Glutamatergic neuron (in vitro differentiated cells): ENCODE measurements at places on chromosomes 16 and 17.

DNA sequence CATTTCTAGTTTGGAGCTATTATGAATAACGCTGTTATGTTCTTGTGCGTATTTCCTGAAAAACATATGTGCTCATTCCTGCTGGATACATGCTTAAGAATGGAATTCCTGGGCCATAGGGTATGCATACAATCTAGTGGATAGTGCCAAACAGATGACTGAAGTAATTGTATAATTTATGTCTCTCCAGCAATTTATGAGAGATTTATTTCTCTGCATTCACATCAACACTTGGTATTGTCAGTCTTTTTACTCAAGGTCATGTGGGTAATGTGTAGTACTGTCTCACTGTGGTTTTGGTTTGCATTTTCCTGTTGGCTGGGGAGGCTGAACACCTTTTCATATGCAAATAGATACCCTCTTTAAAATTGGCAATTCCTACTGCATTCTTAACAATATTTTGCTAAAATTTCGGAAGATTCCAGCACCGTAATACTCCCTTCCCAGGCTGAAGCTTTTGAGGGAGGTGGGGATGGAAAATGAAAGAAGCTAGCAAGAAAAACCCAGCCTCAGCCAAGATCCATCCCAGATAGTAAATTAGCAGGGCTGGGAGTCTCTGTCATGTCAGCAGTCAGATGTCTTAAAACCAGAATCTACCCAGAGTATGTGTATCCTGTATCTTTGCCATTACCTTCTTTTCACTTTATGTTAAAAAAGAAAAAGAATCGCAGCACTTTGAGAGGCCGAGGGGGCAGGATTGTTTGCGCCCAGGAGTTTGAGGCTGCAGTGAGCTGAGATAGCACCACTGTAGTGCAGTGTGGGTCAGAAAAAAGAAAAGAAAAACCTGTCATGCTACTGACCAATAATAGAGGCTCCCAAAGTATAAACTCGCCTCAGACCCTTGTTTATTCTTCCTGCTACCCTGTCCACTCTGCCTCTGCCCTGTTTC is 204.9 kb downstream of the LGALS9B start:
- no peak for DNase-seq

GRCh38 chr16:69469807-69470561 is 45.6 kb downstream of the CYB5B start:
- no peak for DNase-seq

GRCh38 chr17:77875881-77876509 is 82.5 kb upstream of the TNRC6C start:
- no peak for DNase-seq

- no peak for DNase-seq
Observed at GRCh38 chr17:6098050-6098822, 28.1 kb downstream of the WSCD1 start.

- DNase-seq: peak; percentile 88
Observed at GRCh38 chr17:7436556-7437368, 1.5 kb downstream of the TMEM102 start.

- no peak for DNase-seq
Observed at GRCh38 chr17:7480089-7480384, 606 bp upstream of the ZBTB4 start.

- no peak for DNase-seq
Observed at GRCh38 chr16:19636436-19637267, 81.1 kb downstream of the VPS35L start.

DNA sequence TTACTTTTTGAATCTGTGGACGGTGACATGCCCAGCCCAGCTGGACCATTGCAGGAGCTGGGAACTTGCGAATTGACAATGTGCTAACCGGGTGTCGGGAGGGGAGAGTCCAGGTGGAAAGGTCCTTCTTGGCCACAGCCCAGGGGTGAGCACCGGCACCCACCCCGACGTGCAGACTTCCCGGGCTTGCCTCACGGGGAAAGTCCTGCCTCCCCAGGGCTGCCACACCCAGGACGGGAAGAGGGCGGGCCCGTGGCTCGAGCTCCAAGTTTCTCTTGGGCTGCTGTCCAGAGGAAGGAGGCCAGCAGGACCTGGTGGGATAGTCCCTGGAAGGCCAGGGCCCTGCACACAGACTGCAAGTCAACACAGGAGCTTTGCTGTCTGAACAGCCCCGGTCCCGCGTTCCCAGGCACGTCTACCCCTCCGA is 17.7 kb downstream of the CARD14 start:
- DNase-seq: no peak

- no peak for DNase-seq
Observed at GRCh38 chr16:85653290-85653891, 35.4 kb downstream of the GINS2 start.

- DNase-seq: no peak
Observed at GRCh38 chr16:17235147-17235815, 235.5 kb downstream of the XYLT1 start.

DNA sequence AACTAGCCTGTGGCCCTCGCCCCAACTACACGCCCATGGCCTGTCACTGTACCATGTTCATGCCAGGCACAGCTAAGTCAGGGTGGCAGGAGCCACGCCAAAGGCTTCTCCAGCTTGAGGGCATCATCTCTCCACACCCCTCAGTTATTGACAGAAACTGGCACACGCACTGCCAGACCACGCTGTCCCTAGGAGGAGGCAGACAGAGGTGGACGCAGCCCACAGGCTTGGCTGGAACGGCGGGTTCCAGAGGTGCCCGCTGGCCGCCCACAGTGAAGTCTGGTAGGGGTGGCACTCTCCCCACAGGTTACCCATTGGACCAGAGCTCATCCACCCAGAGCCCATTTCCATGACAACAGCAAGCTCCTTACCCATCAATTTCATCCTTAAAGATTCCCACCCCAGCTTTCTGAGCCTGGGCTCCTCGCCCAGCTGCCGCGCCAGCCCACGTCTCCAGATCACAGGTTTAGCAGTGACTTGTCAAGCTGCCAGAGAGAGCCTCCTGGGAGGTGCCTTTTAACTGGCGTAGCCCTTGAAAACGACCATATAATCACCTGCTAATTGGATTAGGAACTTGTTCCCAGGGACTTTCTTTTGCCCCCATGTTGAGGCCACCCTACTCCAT is 27.9 kb downstream of the RPRML start:
- no peak for DNase-seq

DNA sequence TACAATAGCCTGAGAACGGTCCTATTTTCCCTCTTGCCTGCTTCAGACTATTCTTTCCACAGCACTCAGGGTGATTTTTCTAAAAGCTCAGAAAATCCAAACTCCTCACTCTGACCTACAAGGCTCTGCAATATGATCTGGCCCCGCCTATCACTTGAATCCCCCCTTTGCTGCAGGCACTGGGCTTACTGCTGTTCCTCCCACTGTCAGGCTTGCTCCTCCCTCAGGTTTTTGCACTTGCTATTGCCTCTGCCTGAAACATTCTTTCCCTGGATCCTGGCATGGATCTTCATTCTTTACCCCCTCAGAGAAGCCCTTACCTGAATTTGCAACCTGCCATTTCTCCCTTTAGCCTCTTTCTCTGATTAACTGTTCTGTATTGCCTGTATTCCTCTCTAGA is 52.3 kb downstream of the RPGRIP1L start:
- no peak for DNase-seq

DNA sequence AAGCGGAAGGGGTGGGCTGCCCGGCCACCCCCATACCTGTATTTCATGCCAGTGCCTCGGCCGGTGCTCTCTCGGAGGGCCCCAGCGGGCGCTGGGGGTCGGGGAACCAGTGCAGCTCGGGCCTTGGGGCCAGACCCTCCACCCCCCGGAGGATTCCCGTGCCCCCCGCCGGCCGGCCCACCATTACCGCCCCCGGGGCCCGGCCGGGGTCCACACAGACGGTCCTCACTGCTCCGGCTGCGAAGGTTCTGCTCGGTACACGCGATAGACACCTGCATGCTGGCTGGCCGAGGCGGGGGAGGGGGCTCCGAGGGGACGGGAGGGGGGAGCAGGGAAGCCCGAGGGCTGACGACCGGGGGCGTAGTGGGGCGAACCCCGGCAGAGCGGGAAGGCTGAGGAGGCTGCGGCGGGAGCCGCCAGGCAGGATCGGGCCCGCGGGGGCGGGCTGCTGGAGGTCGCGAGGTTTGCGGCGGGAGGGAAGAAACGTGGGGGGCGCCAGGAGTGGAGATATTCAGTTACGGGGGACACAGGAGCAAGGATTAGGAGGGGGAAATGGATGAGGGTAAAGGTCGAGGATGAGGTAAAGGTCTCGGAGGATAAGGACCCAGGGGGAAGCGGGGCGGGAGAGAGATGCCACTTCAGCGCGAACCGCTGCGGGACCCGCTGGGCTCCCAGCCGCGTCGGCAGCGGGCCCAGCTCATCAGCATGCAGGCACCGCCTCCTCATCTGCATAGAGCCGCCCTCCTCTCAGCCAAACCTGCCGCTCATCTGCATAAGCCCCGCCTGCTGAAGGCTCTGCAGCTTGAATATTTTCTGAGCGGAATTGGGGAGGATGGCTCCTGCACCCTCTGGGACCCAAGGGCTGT is at the start of gene KCNAB3:
TSS of gene KCNAB3 (minus strand) at position 699 of the 866 bp plus-strand sequence. CDS start at position 278, 421 bp downstream.
- DNase-seq: peak; percentile 81

GRCh38 chr17:77349976-77350830 is 209.4 kb downstream of the SEC14L1 start:
- DNase-seq: no peak

DNA sequence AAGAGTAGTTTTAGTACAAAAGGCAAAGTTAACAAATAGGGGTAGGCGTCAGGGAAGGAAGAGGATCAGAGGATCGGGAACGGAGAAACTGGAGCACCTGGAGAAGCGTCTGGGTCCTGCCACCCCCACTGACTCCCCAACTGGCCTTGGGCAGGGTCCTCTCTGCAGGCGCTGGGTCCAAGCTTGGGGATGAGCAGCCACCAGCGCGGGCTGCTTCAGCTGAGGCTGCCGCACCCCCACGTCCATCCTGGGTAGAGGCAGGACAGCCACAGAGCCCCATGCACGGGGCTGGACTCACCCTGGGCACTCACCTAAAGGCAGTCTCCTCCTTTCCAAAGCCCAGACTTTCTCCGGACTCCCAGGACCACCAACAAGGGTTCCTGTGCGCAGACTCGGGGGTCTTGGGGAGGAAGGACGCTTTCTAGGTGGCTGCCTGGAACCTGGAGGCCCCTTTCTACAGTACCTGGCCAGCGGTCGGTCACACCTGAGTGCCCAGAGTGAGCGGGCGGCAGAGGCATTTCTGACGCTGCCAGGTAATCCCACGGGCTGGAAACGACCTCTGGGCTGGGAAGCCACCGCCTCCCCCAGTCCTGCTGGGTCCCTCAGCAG is 1.1 kb downstream of the HS3ST6 start:
- no peak for DNase-seq

DNA sequence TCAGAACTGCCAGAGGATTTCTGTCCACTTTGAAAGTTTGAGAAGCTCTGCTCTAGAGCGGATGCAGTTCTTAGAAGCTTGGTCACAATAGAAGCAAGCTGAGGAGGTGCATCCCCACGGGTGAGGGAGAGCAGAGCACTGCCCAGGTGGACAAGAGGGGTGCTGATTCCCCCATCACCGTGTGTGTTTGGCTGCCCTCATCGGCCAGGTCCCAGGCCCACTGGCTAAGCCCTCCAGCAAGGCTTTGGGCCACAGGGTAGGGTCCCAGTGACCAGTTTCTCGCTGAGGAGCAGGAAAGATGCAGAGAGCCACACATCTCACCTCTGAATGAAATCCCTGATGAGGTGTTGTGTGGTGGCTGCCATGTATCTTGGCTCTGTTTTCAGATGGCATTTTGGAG is 26.9 kb downstream of the NMT1 start:
- DNase-seq: no peak

- DNase-seq: no peak
Observed at GRCh38 chr16:1280783-1281182, 24.9 kb downstream of the TPSD1 start.

DNA sequence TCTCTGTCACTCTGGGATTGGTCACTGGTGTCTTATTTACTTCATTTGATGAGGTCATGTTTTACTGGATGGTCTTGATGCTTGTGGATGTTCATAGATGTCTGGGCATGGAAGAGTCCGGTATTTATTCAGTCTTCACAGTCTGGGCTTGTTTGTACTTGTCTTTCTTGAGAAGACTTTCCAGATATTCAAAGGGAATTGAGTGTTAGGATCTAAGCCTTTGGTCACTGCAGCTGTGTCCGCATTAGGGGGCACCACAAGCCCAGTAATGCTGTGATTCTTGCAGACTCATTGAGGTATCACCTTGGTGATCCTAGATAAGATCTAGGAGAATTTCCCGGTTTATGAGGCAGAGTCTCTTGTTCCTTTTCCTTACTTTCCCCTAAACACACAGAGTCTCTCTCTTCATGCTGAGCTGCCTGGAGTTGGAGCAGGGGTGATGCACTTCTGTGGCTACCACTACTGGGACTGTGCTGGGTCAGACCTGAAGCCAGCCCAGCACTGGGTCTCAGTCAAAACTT is 214.7 kb downstream of the SPECC1 start:
- DNase-seq: no peak

DNA sequence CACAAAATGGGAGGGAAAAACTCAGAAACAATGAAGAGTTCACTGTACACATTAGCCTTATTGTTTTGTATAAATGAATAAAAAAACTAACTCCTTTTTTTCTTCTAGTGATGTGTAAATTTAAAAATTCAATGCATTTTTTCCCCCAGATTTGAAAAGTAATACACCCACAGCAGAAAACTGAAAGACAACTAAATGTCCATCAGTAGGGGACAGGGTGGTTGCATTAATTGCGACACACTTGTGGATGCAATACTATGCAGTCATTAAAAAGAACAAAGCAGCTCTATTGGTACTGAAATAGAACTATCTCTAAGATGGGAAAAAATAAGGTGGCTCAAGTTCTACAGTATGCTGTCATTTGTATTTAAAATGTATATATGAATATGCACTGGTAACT is 13.7 kb upstream of the WIPI1 start:
- no peak for DNase-seq

GRCh38 chr17:36598951-36599401 is 2.4 kb upstream of the MRM1 start:
- DNase-seq: no peak

GRCh38 chr16:72877374-72878028 is 170.4 kb downstream of the ZFHX3 start:
- DNase-seq: no peak

- no peak for DNase-seq
Observed at GRCh38 chr17:4199818-4200402, 56.9 kb downstream of the CYB5D2 start.

- DNase-seq: no peak
Observed at GRCh38 chr17:79931817-79932309, 92.6 kb upstream of the CBX4 start.

DNA sequence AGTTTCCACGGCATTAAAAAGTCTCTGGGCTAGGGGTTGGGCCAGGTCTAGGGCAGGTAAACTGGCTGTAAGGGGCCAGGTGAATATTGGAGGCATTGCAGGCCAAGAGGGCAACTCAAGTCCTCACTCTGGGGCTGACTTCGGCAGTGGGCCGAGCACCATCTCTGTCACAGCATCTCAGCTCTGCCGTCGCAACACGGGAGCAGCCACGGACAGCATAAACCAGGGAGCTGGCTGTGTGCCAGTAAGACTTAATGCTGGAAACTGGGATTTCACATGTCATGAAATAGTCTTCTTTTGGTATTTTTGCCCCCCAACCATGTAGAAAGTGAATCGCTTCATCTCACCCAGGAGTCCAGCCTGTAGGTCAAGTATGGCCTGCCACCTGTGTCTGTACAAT is 12.6 kb upstream of the LGALS9 start:
- no peak for DNase-seq

GRCh38 chr16:24102209-24102660 is 153.9 kb upstream of the CACNG3 start:
- DNase-seq: peak; percentile 32
